ENCODE measurements at places on chromosomes 16 and 17.

DNA sequence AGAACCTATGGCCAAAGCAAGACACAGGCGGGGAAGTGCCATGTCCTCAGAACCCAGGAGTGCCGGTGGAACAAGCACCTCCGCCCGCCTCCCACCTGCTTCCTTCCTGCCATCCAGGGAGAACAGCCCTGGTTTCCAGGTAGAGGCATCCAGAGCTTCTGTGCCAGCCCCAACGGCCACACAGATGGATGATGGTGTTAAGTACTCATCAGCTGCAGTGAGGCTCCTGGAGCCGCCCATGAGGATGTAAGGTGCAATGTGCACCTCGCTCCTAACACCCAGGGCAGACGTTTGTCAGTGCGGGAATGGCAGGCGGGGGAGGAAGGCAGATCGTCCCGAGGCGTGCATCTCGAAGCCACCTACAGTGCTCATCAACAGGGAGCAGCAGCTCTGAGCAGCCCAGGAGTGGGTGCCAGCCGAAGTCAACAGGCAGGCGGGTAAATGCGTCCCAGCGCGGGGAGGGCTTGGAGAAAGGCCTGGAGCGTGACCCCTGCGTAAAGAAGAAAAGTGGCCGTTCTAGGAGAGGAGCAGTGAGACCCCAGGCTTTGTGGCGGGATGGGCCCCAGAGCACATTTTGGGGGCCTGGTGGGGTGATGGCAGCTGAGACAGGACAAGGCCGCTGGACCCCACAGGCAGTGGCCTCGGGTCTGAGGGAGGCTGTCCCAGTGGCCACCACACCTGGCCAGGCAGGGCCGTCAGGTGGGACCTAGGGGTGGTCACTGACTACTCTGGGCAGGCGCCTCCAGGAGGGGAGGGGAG is 46.1 kb upstream of the ACSF3 start:
- no peak for DNase-seq

- no peak for DNase-seq
Observed at GRCh38 chr16:69542974-69543373, 22.8 kb upstream of the NFAT5 start.

DNA sequence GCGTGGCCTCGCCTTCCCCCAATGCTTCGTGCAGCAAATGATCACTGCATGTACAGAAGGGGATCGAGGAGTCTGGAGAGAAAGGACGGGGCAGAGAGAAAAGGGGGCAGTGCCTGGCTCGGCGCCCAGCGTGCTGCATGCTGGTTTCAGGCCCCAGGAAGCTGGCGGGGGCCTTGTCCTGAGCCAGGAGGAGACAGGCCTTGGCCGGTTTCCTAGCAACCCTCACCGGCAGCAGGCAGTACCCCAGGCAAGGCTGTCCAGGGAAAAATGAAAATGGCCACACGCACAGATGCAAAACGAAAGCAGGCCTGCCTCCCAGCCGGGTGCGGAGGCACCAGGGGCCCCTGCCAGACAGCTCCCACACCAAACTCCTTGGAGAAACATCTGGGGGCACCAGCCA is 126.3 kb downstream of the ZFHX3 start:
- DNase-seq = no peak

GRCh38 chr16:89315791-89316581 is 98.5 kb downstream of the ZNF778 start:
- DNase-seq = peak; percentile 85

DNA sequence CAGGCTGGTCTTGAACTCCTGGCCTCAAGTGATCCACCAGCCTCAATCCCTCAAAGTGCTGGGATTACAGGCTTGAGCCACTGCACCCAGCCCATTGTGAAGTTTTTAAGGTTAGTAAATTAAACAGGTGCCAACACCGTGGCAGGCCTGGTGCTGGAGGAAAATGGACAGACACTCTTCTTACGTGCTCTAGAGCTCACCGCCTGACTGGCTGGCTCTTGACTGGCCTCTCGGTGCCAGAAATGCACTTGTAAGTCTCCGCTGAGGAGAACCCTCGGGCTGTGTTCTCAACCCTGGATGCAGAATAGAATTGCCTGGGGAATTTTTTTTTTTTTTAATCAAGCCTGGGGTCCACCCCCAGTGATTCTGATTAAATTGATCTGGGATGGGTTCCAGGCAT is 10.3 kb upstream of the HAS3 start:
- DNase-seq = no peak

Measured in activated CD8-positive, alpha-beta memory T cell treated with anti-CD3 and anti-CD28 coated beads for 24 hours (primary cell).